Activated CD8-positive, alpha-beta memory T cell treated with anti-CD3 and anti-CD28 coated beads for 24 hours (primary cell): ENCODE measurements at places on chromosomes 2 and 18.

GRCh38 chr2:143852759-143853158 is 667.2 kb downstream of the ZEB2 start:
- no peak for DNase-seq

DNA sequence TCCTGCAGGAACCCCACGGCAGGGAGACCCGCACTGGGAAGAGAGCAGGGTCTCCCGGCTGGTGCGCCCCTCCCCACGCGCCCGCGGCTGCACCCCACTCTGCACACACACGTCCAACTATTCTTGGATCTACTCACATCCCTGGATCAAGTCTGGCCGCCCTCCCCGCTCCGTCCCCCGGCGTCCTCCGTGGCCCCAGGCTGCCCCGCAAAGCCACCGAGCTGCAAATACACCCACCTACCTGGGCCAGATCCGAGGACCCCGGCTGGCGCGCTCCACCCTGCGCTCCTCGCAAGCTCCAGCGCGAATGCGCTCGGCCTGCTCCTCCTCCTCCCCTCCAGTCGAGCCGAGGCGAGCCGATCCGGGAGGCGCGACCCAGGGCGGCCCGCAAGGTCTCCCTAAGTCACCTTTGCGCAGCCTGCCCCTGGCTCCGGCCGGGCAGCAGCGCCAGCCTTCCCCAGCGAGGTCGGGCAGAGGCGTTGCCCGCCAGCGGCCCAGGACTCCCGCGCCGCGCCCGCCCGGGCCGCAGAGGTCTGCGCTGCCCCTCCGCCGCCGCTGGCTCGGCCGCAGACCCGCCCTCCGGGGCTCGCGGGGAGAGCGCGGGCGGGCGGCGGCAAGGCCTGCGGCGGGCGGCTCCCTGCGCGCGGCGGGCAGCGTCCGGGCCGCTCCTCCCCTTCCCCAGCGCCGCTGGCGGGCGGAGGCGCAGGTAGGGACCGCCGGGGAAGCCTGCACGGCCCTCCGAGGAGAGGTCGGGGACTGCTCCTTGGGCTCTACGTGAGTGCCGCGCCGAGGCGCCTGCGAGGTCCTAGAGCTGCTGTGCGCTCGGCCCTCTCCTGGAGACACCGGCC is 126.0 kb downstream of the OSBPL1A start:
- no peak for DNase-seq

DNA sequence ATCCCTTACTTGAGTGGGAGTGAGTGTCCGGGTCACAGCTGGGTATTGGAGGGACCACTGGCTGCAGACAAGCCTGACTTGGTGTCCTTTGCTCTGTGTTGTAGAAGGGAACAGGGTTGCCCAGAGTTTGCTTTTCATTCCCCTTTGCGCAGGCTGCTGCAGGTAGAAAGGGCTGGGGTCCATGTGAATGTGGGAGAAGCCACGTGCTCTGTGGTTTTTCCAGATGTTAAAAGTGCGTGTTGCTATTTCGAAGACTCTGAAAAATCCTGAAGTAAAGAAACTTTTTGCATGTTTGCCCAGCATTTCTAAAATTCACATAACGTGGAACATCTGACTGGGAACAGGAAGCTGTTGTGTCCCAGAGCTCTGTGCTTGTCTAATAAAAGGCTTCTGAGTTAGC is 28.8 kb downstream of the GLI2 start:
- no peak for DNase-seq

DNA sequence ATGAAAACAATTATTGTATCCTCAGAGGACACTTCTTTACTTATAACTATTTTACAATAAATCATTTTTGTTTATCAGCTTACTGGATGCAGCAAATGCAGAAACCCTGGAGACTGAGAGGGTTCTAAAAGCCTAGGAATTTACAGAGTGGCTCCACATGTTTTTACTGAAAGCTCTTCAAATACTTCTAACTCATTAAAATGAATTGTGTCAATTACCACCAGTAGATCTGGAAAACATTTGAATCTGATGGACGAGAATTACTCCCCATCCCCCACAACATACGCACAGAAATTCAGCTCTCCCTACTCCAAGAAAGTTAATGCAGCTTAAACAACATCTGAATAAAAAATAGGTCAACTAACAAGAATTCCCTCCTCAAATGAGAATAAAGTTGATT is 319.8 kb upstream of the FIGN start:
- no peak for DNase-seq

DNA sequence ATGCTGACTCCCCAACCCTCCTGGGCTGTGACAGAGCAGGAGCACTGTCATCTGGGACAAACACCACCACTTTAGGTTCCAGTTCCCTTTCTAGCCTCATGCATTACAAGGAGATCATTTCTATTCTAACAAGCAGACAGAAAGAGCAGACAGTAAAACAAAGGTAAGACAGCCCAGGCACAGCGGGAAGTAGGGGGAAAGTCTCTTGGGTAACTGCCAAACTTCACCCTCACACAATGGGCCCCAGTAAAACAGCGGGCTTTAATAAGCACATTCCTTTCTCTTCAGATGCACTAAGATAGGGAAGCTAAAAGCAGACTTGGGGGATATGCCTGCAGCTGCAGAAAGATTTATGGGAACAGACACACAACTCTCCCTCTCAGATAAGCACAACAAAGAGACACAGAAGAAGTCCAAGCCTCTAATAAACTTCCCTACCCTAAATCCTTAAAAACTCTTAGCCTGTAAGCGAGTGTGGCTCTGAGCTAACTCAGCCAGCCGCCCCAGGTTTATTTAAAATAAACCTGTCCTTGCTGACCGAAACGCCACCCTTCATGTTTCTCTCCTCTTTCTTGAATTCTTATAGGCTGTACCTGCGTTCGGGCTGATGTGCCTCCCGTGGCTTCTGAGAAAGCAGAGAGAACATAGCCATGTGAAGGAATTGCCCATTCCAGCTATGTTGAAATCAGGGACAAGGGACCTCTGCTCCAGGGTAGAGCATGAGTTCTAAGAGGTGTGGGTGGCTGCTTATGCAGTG is 726.8 kb upstream of the DDX18 start:
- no peak for DNase-seq

GRCh38 chr2:108324531-108325255 is 36.0 kb downstream of the SULT1C2 start:
- no peak for DNase-seq

DNA sequence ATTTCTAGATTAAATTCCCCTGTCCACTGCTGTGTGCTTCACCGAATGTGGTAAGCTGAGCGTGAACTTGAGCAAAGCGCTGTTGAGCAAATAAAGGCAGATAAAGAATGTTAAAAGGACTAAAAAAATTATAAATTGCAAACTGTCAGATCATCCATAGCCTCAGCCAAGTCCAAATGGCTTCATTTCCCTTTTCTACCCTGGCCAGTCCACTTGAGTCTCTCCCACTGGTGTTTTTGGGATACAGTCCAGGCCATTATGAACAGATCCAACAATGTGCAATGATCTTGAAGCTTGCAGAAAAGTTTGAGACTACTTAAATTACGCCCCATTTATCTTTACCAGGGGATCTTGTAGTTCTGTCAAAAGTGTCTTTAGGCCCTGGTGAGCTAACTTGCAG is 254.6 kb upstream of the PIK3C3 start:
- no peak for DNase-seq

- no peak for DNase-seq
Measured at GRCh38 chr2:103805746-103806145, 1043.9 kb downstream of the TMEM182 start.

- DNase-seq: no peak
Measured at GRCh38 chr2:150182566-150183235, 304.8 kb downstream of the RND3 start.

- DNase-seq: no peak
Measured at GRCh38 chr18:49899657-49900330, 86.5 kb upstream of the ACAA2 start.

- DNase-seq: no peak
Measured at GRCh38 chr2:222806526-222807137, 54.2 kb upstream of the ACSL3 start.

- DNase-seq: no peak
Measured at GRCh38 chr2:18959952-18960717, 370.8 kb upstream of the NT5C1B start.
